HFFc6 (cell line): ENCODE measurements at places on chromosomes 5 and 9. TPM values are rescaled to one million over a fixed set of nuclear protein-coding genes. Genes with fewer than 3 reads are reported as not detected.

The EXD3 gene
- total RNA-seq = 9.1 to 10.6 TPM (median 9.7 TPM) in 3 replicates

The SH3RF2 gene
- total RNA-seq = 0.43 to 1.5 TPM (median 1.4 TPM) in 3 replicates

- no peak for DNase-seq
Measured at GRCh38 chr9:5563417-5563815, 53.1 kb downstream of the PDCD1LG2 start.

The ZNF474 gene
- total RNA-seq = 0.10 to 0.31 TPM (median 0.18 TPM) in 3 replicates

DNA sequence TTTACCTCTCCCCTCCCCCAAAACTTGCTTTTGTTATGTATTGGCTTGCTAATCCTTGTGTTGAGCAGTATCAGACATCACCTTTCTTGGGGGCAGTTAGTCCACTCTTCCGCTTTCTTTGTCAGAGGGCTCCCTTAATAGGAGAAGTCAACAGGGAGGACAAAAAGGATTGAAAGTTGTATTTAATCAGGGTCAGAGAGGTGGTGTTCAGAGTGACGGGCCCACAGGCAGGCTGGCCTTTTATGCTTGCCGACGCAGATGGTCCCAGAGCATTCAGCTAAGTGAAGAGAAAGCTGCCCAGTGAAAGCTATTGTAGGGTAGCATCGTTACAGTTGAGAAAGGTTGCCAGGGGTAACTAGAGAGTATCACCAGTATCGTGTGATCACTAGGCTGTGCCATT lies 131.1 kb downstream of the ZCCHC7 start:
- DNase-seq = no peak

DNA sequence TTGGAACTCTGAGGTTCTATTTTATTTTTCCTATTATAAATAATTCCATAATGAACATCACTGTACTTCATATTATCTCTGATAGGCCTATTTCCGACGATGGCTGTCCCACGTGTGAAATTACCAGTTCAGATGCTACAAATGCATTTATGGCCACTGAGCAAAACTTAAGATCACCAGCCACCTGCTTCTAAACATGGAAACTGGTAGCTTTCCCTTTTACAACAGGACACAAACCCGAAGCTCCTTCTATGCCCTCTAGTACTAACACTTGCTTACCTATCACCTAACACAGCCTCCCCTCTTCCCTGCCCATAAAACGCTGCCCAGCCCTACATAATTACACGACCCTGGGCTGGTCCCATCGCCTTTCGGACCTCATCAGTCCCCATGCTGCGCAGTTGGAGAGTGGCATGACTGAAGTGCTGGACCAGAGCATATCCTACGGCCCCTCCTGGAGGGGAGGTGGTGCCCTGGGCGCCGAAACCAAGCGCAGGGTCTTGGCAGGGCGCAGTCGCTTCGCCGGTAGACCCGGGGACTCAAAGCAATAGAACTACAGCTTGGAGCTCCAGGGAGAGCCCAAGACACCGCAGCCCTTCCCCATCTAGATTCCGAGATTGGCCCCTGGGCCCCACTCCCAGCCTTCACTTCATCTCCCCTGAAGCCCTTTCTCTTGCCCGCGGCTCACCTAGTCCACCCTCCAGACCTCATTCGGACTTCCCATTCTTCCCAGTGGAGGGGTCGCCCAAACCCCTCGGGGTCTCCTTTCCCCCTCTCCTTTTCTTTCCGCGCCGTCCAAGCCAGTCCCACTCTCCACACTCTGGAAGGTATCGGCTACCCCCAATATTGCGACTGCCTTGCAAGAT lies 1.0 kb upstream of the SAP30L start:
- no peak for DNase-seq

The MRPL36 gene
- total RNA-seq = 71.8 to 87.1 TPM (median 78.2 TPM) in 3 replicates

GRCh38 chr5:109650493-109650892 lies 39.2 kb upstream of the MAN2A1 start:
- no peak for DNase-seq

The SMC5 gene
- total RNA-seq = 16.4 and 19.1 TPM in 2 replicates

DNA sequence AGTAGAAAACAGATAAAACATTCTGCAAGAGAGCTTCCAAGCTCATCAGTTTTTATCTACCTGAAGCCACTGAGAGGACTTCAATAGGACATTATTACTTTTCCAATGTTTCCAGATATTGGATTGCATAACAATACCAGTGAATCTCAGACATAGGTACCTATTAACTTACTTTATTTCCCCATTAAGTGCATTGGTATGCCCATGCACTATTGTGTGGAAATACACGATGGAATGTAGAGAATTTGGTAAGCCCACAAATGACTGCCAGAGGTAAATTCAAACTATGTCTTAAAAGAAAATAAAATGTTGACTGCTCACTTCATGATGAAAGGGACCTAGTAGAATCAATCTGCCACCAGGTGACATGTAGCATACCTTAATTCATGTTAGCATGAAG lies 48.1 kb upstream of the PRR16 start:
- DNase-seq = no peak

The CCL21 gene
- total RNA-seq = not detected in 3 replicates
